ENCODE measurements at places on chromosomes 4 and X. TPM values are rescaled to one million over a fixed set of nuclear protein-coding genes. Genes with fewer than 3 reads are reported as not detected.

The ATP8A1 gene
- 32.3 TPM for total RNA-seq

The NEIL3 gene
- 1.2 TPM for total RNA-seq

The NWD2 gene
- not detected for total RNA-seq

The CT45A1 gene
- total RNA-seq = not detected

The ZXDA gene
- total RNA-seq = 6.1 TPM

The DGAT2L6 gene
- total RNA-seq = not detected

The VSIG1 gene
- 0.20 TPM for total RNA-seq
